Stimulated activated CD8-positive, alpha-beta memory T cell treated with anti-CD3 and anti-CD28 coated beads, Interleukin-7, amount 100 ng/mL, for 1 hour (primary cell): ENCODE measurements at places on chromosomes 2 and 18.

DNA sequence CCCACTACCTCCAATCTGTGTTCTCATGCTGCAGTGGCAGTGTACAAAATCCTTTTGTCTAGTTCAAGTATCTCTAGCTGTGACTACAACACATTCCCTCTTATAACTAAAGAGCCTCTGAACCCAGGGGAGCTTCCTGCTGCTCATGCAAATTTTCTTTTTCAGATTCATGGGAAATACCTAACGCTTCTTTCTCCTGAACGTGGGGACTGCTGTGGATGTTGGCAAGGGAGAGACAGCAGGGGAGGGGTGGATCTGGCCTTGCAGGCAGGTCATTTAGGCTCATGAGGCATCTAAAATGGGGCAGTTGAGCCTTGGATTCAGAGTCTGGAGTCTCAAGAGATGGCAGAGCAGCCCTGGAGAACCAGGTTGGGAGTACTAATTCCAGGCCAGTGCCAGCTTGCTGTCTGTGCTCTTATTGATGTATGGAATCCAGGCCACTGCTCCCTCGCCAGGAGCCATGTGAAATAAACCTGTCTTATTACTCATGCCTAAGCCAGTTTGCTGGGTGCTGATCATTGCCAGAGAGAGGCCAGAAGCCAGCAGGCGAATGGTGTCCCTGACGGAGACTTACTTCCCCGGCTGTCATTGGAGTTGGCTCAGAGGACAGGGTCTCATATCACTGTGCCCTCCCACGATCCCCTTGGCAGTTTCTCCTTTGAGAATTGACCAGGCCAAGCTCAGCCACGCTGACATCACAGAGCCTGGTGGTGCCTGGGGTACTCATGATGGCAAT, 29.2 kb upstream of the TNP1 start:
- no peak for DNase-seq

GRCh38 chr2:28707592-28707991, 44.0 kb upstream of the PPP1CB start:
- no peak for DNase-seq

- no peak for DNase-seq
Measured at GRCh38 chr2:63846487-63846886, 4.8 kb downstream of the UGP2 start.

- no peak for DNase-seq
Measured at GRCh38 chr2:185201063-185201462, 537.5 kb upstream of the FSIP2 start.

- DNase-seq, result no peak
Measured at GRCh38 chr2:210288408-210288807, 26.6 kb downstream of the MYL1 start.

- DNase-seq, result no peak
Measured at GRCh38 chr2:25323042-25323514, 18.6 kb downstream of the DNMT3A start.

DNA sequence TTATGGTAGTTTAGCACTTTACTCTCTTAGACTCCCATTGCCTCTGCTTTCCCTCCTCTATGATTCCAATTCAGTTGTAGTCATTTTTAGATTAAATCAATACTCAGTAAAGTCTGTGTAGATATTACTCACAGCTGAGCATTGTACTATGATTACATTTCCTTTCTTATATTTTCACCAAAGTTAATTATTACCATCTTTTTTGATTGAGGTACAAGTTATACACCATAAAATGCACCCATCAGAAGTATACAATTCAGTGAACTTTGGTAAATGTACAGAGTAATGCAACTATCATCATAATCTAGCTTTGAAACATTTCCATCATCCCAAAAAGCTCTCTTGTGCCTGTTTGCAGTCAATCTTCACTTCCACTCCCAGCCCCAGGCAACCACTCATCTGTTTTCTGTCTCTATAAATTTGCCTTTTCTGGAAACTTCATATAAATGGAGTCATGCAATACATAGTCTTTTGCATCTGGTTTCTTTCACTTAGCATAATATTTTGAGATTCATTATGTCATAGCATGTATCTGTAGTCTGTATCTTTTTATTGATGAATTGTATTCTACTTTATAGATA, 30.2 kb upstream of the ETAA1 start:
- no peak for DNase-seq

DNA sequence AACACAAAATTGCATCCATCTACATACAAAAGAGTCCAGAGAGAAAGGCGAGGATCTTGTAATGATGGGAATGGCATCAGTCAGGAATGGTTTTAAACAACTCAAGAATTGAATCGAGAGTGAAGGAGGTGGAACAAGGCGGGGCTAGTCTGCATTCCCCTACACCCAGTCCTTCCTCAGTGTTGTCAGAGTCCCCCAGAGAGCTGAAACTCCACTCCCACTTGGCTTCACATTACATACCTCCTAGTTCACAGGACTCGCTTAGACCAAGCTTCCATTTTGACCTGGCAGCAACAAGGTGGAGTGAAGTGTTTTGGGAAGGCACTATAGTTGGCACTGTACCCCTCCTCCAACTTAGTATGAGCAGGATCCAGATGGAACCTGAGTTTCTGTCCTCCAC, 1273.5 kb upstream of the CRIM1 start:
- DNase-seq, result no peak

- DNase-seq, result no peak
Measured at GRCh38 chr18:63262369-63263335, 56.9 kb downstream of the BCL2 start.

DNA sequence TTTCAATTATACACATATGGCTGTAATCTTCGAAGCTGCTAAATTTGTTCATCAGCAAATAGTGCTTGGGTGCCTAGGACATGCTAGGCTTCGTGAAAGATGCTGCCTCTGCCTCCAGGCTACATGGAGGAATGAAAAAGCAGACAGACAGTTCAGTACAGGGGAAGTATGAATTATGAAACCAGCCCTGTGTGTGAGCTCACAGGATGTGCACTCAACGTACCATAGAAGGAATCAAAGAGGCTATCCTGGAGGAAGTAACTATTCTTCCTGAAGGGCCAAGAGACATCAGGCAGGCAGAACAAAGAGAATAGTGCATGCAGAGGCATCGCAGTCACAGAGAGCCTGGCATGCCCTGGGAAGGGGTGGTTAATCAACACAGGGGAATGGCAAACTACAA, 61.4 kb downstream of the DYM start:
- DNase-seq, result no peak

DNA sequence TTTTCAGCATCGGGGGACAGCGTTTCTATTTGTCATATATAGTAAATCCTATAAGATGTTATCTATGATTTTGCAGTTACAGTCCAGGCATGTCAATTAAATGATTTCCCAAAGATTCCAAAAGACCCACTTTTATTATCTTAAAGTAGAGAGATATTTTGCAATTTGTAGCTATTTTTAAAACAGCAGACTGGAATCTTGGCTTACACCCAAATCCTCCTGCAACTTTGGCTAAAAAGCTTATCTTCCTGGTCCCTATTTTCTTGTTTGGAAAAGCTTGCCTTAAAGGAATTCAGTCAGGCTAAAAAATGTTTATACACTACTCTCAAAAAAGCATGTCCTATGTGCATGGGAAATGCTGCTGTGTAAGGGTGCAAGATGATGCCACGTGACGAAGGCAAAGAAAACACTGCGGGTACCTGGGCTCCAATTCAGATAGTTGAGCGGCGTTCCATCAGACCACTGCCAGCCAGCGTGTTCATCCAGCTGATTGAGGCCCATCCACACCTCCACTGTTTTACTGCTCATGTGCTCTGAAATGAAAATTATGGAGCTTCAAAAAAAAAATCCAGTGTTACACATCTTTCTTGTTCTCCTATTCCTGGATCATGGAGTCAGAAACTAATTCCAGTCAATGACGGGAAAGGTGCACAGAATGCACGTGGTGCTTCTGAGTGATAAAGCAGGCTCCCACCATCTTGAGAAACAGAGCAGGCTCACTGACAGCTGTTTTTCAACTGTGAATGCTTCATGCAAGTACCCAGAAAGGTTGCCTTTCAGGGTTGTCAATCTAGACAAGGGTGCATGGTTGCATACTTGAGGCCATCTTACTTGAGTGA, 33.8 kb downstream of the PLA2R1 start:
- DNase-seq, result no peak

- no peak for DNase-seq
Measured at GRCh38 chr2:64277101-64277849, 133.1 kb upstream of the PELI1 start.

DNA sequence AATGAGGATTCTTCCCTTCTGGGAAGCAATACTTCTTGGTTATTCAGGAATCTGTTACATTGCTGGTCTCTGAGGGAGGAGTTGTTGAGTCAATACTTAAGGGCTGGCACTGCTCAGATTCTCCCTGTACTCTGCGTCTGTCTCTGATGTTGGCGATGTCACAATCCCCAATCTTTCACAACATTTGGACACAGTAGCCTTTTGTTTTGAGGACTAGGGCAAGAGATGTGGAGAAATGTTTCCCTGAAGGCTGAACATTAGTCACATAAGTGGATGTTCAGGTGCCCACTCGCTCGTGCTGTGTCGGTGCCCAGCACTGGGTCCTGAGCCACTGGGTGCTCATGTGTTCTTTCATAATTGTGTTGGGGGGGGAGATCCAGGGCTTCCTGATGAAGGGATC, 55.0 kb downstream of the MAPK4 start:
- no peak for DNase-seq

DNA sequence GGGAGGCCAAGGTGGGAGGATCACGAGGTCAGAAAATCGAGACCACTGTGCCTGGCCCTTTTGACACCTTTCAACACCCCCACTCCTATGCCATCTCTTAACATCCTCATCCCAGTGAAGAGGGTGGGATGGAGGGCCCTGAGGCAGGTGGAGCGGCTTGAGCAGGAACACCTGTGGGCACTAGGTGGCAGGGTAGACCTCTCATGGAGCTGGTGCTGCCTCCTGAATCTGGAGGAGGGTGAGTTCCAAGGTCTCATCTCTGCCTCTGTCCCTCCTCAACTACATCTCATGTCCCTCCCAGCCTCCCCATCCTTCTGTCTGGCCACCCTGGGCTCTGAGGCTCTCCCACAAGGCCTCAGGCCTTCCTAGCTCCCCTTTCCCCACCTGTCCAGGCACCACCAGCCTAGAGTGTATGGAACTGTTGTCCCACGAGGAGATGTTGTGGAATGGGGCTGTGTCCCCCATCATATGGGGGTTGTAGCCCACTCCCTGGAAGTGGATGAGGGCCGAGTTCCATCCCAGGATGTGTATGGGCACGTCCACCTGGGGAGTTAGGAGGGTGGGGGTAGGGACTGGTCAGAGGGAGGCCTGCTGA, 17.0 kb upstream of the CRYBA2 start:
- no peak for DNase-seq

DNA sequence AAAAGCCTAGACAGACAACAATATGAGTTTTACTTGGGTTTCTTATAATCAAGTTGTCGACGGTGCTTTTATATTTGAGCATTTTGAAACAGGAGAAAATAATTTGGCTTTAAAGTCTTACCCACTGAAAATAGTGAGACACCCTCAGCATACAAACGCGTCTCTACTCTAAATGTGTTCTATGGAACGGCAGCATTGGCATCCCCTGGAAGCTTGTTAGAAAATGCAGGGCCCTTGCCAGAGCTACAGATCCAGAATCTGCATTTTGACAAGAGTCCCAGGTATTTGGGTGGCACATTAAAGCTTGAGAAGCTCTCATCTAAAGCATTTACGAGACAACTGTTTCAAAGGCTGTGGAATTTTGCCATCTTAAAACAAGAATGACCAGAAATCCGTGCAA, 163.5 kb downstream of the PID1 start:
- no peak for DNase-seq

- DNase-seq, result no peak
Measured at GRCh38 chr2:106956416-106956815, 70.4 kb upstream of the ST6GAL2 start.

DNA sequence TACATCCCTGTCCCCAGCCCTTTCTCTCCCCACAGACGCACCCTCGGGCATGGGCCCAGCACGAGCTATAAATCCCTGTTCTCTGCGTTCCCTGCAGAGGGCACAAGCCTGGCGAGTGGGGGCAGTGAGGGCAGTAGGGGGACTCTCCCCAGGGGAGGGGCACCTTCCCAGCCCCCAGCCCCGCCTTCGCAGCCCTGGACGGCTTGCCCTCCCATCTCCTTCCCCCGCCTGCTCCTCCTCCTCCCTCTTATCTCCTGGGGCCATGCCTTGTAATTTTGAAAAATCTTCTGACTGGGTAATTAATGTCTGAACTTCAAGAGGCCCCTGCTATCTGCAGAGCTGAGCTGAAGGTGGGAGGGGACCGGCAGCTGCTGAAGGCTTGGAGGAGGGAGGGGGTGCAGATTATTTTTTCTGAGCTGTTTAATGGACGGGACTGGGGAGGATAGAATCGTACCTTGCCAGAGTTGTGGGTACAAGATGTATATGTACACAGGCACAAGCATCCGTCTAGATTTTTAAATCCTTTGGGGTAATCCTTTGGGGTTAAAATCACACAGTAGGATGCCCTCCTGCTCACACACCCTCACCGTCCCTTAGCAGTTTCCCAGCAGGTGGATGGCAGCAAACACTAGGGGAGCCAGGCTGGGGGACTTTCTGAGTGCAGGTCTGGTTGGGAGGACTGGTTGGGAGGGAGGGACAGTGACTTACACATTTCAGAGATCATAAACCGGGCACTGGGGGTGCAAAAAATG, 121.9 kb downstream of the SMAD7 start:
- DNase-seq, result no peak

DNA sequence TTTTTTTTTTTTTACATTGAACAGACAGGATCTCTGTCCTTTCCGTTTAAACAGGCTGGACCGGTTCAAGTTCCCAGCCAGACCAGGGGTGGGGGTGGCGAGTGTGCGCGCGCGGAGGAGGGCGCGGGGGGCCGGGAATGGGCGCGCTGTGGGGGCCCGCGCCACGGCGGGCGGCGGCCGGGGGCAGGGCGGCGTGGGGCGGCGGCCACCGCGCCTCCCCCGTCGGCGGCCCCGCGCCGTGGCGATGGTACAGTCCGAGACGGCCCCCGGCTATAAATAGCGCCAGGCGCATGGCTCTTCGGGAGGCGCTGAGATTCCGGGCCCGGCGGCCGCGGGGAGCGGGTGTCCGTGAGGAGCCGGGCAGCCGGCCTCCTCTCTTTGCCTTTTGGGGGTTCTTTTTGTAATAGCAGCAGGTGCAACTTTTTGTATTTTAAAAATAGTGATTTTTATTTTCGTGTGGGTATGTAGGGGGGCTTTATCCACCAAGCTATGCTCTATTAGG, 430 bp upstream of the CELF4 start:
- no peak for DNase-seq

- no peak for DNase-seq
Measured at GRCh38 chr2:98771264-98771663, 40.3 kb upstream of the MGAT4A start.

GRCh38 chr2:240134956-240135520, 1.1 kb downstream of the COPS9 start:
- no peak for DNase-seq

DNA sequence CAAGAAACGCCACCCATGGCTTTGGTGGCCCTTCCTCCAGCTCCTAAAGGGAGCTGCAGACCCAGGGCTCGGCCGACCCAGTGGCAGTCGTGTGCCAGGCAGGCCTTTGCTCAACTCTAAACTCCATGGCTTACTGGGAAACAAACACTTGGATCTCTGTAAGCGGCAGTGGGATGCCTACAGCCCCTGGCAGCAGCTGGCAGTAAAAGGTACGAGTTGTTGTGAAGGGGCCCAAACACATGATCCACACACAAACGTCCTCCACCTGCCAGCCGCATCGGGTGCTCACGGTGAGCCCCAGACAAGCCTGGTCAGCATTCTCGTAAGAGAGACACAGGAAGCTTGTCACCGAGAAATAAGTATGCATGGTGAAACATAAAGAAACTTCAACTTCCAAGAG, 214.9 kb downstream of the MGAT5 start:
- no peak for DNase-seq
